ENCODE measurements at places on chromosomes 7 and 10. TPM values are rescaled to one million over a fixed set of nuclear protein-coding genes. Genes with fewer than 3 reads are reported as not detected.

MUC3A gene
- 0.32 TPM for polyA plus RNA-seq

- no peak for DNase-seq
Observed at GRCh38 chr10:6649903-6650302, 69.8 kb upstream of the PRKCQ start.

DNA sequence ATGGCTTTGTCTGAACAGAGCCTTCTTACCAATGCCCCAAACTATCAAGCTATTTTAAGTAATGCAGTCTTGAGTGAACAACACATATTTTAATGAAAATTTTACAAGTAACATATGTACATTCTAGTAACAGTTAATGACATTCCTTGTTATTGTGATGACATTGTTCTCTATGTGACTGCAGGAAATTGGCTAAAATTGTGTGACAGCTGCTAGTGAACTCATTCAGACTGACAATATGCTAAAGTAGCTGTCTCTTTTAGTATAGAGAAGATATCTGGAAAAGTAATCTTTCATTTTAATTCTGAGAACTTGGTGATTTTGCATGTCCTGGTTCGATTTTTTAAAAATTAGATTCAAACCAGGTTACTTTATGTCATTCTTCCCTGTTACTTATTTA is 259.8 kb upstream of the MAGI2 start:
- DNase-seq: no peak

GRCh38 chr10:79189853-79190435 is 121.2 kb downstream of the ZMIZ1 start:
- DNase-seq: no peak

Measured in left renal pelvis (tissue), 4 donors.